ENCODE measurements at places on chromosomes 7 and 10. TPM values are rescaled to one million over a fixed set of nuclear protein-coding genes. Genes with fewer than 3 reads are reported as not detected.

- no peak for DNase-seq
Observed at GRCh38 chr10:59628456-59628855, 81.2 kb downstream of the SLC16A9 start.

HPS1 gene
- 36.1 TPM for total RNA-seq

DNA sequence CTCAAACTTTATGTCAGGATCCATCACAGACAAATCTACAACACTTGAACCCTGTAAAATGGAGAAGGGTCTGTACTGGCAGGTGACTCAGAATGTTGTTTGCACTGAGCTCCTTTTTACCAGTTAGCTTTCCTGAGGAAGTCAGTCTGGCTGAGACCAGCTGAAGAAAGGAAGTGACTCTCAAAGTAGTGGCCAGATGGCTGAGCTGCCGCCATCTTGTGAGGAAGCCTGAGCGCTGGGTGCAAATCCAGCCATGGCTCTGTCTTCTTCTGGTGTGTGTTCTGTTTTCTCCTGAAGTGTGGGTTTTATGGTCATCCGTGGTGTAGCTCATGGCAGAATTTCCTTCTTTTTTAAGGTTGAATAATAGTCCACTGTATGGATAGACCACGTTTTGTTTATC is 25.5 kb upstream of the ECHDC3 start:
- DNase-seq = no peak

SNCG gene
- total RNA-seq = 23.4 TPM

- DNase-seq = no peak
Observed at GRCh38 chr7:50331564-50332208, 27.2 kb downstream of the IKZF1 start.

GRCh38 chr7:158266817-158267741 is 320.5 kb downstream of the PTPRN2 start:
- DNase-seq = no peak

BAG3 gene
- 8.4 TPM for total RNA-seq

DNA sequence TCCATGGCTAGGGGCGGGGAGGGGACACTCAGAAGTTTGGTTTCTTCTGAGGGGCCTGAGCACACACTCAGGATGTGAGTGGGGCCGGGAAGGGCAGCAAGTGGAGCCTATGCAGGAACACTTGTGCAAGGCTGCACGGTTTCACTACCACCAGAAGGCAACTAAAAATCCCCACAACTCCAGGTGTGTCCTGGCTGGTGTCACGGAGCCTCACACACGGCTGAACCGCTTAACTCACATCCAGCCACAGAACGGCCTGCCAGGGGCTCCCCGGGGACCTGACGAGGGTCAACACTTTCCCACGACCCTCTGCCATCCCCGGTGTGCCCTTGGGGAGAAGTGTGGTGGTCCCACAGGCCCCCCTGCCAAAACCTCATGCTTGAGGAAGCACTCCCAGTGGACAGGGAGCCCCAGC is 173.9 kb downstream of the ELFN1 start:
- DNase-seq = no peak

RRP12 gene
- total RNA-seq = 47.4 TPM

MRLN gene
- total RNA-seq = not detected

VSTM2A gene
- 0.15 TPM for total RNA-seq

GRCh38 chr7:70636169-70636568 is 495.8 kb upstream of the GALNT17 start:
- no peak for DNase-seq

GRCh38 chr10:16009785-16010184 is 149.5 kb upstream of the MINDY3 start:
- DNase-seq = no peak

DNA sequence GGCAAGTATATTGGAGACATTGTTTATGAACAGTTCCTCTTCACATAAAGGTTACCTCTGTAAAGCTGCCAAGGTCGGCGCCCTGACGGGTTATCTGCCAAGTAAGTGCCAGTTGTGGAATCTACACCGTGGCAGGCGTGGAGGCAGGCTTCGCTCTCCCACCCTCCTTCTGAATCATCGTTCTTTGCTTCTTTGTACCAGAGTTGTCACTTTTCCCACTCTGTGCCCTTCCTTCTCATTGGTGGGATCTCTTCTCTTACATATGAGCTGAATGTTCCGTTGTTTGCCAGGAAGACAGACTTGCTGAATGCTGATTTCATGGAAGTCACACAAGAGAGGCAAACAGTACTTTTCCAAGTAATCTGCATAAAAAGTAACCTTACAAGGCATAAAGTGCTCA is 40.6 kb upstream of the PTPRZ1 start:
- no peak for DNase-seq
